CD4-positive, alpha-beta T cell treated with Interleukin-17A for 1 hour (primary cell): ENCODE measurements at places on chromosomes 1 and 21.

DNA sequence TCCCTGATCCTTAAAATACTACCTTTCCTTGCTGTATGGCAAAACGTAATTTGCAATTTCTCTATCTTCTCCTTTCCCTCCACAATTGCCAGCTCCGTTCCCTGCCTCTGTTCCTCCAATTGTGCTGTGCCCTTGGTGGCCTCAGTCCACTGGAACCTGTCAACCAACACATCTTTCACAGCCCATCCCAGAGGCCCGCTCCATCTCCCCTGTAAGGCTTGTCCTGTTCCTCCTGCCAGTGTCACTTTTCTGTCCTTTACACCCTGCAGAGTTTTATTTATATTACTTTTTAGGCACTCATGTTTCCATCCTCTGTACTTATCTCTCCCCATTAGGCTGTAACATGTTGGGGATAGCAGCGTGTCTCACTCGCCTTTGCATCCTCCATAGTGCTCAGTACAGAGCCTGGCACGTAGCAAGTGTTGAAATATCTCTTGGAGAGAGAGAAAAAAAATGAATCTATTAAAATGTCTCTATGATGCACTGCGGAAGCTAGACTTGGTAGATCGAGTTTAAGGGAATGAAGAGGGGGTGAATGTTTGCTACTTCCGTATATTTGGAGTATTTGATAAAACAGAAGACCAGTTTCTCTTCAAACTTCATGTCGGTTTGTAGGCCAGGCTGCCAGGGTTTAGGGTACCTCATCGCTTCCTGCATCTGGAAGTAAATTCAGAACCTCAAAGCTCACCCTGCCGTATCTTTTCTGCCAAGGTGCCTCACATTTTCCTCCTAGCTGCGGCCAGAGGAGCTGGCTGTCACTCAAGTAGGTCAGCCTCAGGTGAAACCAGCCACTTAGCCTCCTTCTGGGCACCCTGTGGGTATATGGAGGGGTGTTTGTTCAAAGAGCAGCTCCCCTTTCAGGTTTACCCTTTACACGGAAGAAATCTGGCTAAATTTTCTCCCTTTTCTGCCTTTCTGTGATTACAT, 303.8 kb downstream of the TM2D1 start:
- DNase-seq: no peak

DNA sequence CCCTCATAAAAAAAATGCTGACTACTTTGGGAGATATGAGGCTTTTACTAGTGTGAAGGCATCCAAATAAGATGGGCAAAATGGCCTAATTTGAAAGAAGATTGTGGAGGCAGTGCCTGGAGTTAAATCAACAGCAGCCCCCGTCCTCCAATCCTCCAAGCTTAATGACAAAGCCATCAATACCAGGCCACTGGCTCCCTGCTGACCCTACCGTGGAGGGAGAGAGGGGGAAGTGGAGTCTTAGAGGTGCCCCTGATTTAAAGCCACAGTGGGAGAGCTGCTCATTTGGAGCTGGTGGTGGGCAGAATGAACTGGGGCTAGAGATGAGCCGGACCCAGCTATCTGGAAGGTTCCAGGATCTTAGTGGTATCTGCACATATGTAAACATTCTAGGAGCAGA, 24.3 kb upstream of the KNCN start:
- DNase-seq: no peak

- no peak for DNase-seq
Measured at GRCh38 chr1:157247005-157247763, 109.0 kb upstream of the ETV3 start.

- no peak for DNase-seq
Measured at GRCh38 chr1:20068722-20069121, 1.3 kb upstream of the PLA2G5 start.

DNA sequence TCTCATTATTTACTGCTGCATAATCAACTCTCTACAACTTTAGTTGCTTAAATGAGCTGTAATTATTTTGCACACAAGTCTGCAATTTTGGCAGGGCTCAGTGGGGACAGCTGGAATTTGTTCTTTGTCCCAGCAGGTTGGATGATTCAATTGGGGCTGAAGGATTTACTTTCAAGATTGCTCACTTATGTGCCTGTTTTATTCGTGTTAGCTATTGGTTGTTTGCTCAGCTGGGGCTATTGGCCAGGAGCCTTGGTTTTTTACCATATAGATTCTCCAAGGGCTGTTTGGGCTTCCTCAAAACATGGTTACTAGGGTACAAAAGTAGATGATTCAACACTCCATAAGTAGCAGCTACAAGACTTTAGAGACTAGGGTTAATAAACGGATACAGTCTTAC, 13.4 kb downstream of the OR10R2 start:
- DNase-seq: no peak

GRCh38 chr1:220732621-220733020, 15.5 kb upstream of the MTARC2 start:
- no peak for DNase-seq

GRCh38 chr1:11923069-11923826, 3.0 kb downstream of the KIAA2013 start:
- no peak for DNase-seq

DNA sequence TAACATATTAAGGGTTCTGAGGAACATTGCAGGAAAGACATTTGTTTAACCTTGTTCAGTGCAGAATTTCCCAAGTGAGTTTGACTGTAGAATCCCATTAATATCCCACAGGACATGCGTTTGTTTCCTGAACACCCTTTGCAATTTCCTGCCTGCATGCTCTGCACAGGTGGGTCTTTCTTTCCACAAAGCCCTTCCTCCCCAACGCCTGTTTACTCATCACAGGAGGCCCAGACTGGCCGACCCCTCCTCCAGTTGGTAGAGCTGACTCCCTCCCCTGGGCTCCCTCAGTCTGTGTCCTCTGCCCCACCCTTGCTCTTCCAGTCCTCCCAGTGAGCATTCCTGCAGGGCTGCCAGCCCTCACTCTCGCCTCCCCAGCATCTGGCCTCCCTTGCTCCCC, 47.5 kb upstream of the CTPS1 start:
- no peak for DNase-seq

- no peak for DNase-seq
Measured at GRCh38 chr1:212650228-212650627, 41.7 kb downstream of the ATF3 start.

DNA sequence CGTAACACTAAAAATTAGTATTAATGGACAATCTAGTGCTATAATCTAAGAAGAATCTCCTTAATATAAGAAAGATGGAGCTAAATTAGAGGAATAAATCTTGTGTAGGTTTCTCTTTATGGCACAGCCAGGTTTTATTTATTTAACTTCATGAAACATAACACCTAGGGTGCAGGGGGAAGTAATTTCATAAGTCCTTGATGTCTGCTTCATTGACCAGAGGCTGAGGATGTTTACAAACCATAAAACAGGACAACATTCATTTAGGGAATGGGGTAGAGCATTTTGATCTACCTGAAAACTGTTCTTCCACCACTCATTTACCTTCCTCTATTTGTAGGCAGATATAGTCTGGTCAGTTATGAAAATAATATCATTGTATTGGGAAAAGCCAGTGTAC, 95.5 kb downstream of the NGF start:
- no peak for DNase-seq

DNA sequence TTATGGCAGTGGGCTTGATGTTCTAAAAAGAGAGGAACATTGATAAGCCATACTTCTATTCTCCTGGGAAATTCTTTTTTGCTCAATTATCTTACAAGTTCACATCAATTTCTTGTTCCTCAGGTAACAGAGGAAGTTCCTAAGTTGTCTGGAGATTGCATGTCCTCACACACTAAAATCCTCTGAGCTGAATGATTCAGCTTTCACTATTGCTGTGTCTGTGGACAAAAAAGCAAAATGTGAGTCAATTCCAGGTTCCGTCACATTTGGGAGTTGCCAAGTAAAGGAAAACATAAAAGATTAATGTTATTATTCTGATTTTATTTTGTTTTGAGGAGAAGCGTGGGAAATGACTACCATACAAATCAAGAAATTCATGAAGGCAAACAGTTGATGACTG, 316.7 kb downstream of the CHRM3 start:
- no peak for DNase-seq

DNA sequence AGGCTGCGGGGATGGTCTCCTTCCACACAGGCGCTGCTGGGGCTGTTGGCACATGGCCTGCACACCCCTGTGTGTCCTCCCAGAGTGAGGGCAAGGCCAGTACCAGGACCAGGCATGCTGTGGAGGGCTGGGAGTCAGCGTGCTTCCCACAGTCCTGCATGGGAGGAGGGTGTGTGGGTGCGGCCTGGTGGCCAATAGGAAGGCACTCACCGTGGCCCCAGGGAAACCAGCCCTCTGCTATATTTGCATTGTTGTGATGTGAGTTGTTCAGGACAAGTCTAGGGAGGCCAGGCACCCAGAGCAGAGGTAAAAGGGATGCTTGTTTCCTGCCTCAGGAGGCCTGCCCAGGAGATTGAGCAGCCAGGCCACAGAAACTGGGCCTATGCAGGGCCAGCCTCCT, 59.5 kb downstream of the S100B start:
- no peak for DNase-seq

GRCh38 chr1:53349968-53350852, 22.3 kb upstream of the LRP8 start:
- no peak for DNase-seq

GRCh38 chr1:59046730-59047157, 250.2 kb upstream of the FGGY start:
- peak; percentile 61 for DNase-seq

- DNase-seq: no peak
Measured at GRCh38 chr1:89945852-89946476, 48.9 kb upstream of the ZNF326 start.

GRCh38 chr1:91647061-91647460, 146.4 kb downstream of the CDC7 start:
- peak; percentile 17 for DNase-seq

DNA sequence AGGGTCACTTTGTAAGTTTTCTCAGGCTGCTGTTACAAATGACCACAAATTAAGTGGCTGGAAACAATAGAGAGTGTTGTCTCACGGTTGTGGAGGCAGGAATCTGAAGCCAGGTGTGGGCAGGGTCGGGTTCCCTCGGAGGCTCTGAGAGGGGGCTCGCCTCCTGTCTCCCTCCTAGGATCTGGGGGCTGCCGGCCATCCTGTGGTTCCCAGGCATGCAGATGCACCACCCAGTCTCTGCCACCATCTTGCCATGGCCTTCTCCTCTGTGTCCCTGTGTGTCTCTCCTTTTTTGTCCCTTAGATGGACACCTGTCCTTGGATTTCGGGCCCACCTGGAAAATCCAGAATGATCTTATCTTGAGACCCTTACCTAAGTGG, 4.8 kb downstream of the TP73 start:
- DNase-seq: no peak

DNA sequence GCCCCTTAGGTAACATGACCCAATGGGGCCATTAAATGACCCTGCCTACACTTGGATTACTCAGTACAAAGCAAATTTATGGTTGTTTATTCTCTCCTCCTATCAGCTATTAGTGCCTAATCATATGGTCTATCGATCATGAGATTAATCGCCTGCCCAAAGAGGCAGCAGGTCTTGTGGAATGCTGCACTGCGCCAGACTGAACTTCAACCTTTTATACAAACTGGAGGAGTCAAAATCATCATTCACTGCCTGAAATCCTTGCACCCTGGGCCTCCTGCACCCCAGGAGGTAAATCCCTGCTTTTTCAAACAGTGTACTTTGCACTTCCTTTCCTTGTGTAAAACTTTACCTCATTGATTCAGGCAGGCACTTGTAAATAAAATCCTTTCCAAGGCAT, 69.7 kb downstream of the NFIA start:
- no peak for DNase-seq

DNA sequence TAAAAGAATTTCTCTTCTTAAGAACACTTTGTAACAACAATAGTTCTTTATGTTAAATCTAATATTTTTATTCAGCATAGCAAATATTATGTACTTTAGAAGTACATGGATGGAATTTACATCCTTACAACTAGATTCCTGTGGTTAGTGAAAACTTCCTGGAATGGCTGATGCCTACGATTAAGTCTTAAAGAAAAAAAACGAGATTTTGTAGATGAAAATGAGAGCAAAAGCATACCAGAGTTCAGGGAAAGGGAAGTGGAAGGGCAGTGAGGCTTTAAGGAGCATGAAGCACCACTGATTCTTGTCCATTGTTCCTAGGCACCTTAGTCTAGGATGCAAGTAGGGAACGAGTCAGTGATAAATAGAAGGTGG, 26.7 kb downstream of the CFH start:
- no peak for DNase-seq

DNA sequence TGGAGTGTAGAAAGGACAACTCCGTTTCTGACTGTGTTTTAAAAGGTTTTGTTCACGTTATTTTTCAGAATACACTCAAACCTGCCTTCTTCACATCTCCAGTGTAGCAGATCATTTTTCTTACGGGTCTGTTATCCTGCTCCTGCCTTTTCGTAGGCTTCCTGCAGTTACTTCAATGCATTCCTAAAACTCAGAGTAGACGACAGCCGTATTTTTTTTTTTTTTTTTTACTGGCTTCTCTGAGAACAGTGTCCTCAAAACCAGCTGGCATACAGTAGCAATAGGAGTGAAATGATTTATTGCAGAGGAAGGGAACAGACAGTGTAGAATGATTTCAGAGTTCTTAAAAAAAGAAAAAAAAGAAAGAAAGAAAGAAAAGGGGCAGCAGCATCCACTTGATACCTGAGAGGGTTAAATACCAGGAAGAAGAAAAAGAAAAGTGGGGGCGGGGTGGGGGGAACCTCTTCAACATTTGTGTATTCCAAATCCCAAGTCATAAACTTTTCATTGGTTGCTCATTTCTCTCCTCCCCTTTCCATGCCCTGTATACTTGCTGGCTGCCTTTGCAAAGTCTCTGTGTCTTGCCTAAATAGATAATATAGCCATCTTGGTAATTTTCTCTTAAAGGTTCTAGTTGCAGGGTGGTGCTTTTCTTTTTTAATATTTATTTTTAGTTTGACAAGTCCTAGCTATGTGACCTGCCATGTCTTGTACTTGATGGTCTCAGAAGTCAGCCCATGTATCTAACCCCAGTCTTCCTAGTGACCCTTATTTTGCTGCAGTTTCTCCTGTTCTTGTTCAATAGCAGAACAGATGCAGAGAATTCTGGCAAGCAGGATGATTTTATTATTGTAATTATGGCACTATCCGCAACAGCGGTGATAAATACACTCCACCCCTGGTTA, 2.8 kb downstream of the TGFB2 start:
- no peak for DNase-seq

DNA sequence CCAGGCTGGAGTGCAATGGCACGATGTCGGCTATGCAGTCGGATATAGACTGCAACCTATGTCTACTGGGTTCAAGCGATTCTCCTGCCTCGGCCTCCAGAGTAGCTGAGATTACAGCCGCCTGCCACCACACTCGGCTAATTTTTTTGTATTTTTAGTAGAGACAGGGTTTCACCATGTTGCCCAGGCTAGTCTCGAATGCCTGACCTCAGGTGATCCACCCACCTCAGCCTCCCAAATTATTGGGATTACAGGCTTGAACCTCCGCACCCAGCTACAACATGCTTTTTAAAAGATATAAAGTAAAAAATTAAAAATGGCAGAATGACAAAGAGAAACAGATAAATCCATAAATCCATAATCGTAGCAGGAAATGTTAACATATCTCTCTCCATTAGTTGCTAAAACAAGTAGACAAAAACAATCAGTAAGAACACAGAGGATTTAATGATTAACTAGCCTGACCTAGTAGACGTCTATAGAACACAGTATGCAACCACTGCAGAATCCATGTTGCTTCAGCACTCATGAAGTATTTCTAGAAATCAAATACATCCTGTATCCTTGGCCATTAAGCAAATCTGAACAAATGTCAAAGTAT, 59.9 kb upstream of the SPOCD1 start:
- no peak for DNase-seq

GRCh38 chr1:25634066-25634465, 17.5 kb downstream of the MAN1C1 start:
- no peak for DNase-seq
